Stimulated activated CD8-positive, alpha-beta memory T cell treated with anti-CD3 and anti-CD28 coated beads, Interleukin-15, amount 100 ng/mL, for 1 hour (primary cell): ENCODE measurements at places on chromosomes 12 and 14.

DNA sequence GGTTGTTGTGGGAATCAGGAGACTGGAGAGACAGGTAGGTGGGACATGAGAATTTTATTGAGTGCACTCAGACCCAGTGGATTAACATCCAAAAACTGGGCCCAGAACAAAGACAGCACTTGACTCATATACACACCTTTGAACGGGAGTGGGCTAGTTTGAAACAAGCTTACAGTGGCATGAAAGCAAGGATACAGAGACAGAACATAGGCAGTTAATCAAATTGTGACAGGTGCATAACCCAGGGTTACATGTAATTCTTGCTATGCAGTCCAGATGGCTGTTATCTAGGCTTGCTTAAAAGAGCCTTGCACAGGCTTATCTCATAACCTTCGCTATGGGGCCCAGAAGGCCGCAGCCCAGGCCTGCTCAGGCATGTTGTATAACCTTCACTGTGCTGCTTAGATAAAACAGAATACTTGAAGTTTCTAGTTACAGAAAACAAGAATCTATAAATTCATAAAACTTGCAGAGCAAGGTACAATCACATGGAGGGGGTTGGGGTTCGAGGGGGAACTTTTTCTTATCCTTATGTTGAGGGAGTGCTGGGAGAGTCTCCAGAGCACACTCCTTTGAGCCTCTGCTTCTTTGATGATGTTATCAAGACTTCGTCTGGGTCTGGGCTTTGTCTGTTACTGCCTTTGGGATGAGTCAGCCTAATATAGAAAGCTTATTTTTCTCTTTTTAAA lies 81.7 kb downstream of the TNFAIP2 start:
- DNase-seq = no peak

DNA sequence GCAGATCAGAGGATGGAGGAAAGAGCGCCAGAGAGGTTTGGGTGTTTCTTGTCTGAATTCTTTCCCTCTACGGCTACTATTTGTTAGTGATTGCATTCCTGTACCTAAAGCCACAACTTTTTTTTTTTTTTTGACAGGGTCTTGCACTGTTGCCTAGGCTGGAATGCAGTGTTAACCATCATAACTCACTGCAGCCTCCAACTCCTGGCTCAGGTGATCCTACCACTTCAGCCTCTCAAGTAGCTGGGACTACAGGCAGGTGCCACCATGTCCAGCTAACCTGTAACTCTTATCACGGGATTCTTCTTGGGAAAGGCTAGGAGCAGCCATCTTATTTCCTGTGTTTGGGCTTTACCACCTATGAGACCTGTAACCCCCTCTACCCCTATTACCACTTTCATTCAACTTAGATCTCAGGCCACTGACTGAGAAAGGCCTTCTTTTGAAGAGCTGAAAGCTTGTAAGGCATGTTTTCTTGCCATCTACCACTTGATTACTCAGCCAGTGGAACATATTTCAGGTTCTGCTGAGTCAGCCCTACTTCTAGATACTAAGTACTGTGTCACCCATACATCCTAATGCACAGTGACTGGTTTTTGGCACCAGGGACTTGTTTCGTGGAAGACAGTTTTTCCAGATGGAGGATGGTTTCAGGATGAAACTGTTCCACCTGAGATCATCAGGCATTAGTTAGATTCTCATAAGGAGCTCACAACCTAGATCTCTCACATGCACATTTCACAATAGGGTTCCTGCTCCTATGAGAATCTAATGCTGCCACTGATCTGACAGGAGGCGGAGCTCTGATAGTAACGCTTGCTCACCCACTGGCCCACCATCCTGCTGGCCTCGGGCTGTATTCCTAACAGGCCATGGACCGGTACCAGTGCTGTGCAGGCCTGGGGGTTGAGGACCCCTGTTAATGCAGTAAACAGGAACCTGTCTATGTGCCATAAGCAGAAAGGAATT lies 6.9 kb downstream of the VEZT start:
- no peak for DNase-seq

DNA sequence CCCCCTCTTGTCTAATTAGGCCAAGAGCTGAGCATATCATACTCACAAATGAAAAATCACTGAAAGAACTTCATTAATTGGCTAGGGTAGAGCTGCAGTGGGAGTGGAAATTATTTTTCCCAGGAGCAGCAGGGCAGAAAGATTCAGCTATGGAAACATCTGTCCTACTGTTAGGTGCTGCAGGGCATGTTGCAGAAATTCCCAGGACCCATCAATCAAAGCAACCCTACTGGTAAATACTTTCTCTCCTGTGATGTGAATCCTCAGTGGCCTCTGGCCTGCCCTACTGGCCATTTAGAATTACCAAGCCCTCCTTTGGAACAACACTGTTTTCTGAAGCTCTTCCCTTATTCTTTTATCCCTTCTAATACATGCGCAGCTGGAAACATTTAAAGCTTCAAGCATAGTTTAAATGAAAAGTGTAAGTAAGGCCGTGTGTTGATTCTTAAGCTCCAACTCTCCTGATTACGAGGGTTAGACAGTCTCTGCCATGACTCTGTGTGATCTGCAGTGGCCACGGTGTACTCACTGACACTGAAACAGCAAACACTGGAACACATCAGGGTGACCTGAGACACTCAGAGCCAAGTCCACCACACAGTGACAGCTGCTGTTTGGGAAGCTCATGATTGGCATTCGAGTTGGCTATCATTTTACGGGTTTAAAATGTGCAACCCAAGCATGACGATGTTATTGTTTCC lies 62.6 kb upstream of the TMCC3 start:
- no peak for DNase-seq

DNA sequence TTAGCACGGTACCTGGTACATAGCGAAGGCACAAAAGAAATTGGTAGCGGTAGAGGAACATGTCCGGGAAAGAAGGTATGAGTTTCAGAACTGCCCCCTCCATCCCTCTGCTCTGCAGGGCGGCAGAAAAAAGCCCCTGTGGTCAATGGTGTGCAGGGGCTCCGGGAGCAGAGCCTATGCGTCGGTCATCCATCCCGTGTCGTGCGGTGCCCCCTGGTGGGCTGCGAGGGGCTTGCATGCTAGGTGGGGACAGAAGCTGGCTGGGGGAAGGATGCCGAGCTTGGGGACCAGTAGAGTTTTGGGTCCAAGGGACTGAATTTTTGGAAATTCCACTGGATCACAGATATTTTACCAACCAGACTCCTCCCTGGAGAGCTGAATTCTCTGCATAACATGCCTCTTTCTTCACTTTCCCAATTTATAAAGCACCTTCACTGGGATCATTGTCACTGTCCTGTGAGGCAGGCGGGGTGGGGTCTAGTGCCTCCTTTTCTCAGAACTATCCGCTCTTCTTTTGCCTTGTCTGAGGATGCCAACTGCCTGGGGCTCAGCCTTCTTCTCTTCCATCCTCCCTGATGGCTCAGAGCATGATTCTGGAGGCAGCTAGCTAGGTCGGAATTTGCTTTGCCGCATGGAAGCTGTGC lies 148.7 kb downstream of the SMOC1 start:
- peak; percentile 33 for DNase-seq

DNA sequence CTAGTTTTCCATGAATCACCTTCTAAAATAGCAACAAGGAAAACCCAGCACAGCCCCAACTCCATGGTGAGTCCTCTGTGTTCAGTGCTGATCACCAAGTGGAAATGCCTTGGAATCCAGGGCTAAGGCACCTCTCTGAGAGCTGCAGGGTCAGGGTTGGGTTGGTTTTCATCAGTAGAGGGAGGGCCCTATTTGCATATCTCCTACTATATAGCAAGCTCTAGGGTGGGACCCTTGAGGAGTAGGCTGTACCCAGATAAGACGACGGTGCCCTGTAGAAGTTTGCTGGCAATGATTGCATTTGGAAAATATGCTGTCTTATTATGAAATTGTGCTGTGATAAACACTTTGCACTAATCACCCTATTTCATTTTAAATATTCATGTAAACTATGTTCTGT lies 1011.8 kb downstream of the TMEM121 start:
- no peak for DNase-seq

DNA sequence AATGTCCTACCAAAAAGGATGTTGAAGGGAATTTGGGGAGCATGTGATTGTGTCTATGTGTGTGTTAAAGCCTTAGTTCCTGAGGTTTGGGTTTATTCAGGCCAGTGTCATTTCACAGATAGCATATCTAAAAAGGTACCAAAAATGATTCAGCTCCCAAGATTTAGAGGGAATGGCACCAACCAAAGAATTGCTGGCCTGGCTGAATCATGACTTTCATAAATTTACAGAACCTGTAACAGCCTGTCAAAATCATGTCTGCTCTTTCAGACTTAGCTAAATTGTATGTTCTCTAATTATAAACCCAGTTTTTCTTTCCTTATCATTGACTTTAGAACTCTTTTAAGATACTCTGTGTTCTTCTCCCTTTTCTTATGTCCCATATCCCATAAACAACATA lies 231.5 kb downstream of the NUBPL start:
- DNase-seq = no peak

DNA sequence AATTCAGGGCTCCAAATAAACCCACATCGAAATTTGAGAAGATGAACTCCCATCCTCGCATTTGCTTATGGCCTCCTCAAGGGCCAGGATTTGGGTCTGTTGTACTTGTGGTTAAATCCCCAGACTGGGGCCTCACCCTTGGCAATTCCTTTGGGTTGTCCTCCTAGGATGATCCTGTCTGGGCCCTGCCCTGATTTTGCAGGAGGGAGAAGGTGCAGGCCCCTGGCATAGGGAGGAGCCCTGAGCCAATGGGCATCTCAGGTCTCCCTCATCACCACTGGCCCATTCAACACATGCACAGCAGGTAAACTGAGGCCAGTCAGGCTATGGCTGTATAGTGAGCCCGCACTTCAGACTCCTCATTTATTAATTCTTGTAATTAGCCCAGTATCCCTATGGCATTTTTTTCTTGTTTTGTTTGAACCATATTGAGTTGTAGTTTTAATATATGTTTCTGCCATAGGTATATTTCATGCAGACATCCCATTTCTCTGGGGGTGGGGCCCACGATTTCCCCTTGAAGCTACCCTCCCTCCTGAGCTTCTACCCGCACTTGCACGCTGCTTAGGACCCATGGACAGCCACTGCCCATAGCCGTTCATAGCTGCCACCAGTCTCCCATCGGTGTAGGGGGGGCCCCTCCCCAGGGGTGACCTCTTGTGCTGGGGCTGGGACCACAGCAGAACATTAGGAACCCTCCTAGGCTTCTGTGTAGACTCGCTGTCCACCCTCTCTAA lies 67.1 kb upstream of the DDX11 start:
- DNase-seq = no peak

DNA sequence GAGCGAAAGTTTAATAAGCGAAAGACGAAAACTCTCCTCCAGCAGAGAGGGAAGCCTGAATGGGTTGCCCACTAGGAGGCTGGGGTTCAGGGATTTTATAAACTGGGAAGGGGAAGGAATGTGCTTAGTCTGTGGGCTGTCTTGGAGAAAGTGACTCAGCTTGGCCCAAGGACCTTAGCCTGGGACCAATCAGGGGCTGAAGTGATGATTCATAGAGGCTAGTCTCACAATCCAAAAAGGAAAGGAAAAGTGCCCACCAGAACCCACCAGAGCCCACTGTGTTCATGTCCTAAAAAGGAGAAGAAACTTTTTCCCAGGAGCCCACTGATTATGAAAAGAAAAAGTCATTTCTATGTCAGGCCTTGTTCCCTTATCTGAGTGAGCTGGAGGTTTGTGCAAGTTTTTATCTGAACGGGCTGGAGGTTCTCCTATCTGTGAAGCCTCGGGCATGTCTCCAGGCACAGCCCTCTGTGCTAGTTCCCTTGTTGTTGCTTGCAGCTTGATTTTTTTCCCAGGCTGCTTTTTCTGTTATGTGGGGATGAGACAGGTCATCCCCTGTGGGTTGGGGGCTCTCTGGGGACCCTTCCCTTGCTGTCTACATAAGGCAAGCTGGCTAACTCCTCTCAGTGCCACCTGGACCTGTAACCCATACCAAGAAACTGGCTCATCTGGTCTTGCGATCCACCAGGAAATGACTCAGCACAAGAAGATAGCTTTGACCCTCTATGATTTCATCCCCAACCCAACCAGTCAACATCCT lies 8.3 kb upstream of the GOLGA5 start:
- no peak for DNase-seq

GRCh38 chr12:5923751-5924150 lies 21.3 kb downstream of the ANO2 start:
- DNase-seq = no peak

GRCh38 chr14:59254911-59255545 lies 66.6 kb downstream of the DAAM1 start:
- DNase-seq = no peak
